Epithelial cell of proximal tubule (primary cell): ENCODE measurements at places on chromosomes 3 and 15.

- no peak for DNase-seq
These were observed 8.0 kb downstream of the LRRK1 start for GRCh38 chr15:100926971-100927756.

DNA sequence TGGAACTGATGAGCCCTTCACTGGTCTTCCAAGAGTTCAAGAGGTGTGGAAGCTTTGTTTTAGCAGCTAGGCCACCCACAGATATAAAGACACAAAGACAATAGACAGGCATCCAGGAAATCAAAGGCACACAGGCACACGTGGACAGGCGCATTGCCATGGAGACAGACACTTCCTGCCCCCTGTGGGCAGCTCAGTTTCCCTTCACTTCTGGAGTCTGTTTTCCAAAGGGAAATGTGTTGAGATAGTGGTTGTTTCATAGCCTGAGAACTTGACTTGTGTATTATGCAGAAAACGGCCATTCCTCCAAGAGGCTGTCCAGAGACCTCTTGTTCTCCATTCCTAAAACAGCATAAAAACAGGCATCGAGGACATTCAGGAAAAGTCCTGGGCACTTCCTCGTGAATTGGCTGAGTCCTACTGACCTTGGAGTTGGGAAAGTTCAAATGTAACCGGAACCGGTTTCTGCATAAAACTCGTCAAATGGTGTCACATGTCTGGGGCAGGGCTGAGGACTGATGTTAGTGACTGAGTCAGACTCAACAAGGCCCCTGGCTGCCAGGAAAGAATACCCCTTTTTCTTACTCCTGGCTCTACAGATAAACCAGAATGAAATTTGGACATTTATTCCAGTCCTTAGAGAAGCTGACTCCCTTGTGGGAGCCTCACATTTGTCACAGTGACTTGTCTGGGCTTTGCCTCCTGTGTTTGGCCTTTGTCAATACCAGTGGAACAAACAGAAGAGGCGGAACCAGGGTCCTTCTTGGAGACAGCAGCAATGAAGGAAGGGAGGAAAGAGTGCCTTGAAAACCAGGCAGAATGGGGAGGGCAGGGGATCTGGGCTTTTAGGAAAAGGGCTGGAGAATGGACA lies 1.3 kb downstream of the ALPK3 start:
- DNase-seq: no peak

DNA sequence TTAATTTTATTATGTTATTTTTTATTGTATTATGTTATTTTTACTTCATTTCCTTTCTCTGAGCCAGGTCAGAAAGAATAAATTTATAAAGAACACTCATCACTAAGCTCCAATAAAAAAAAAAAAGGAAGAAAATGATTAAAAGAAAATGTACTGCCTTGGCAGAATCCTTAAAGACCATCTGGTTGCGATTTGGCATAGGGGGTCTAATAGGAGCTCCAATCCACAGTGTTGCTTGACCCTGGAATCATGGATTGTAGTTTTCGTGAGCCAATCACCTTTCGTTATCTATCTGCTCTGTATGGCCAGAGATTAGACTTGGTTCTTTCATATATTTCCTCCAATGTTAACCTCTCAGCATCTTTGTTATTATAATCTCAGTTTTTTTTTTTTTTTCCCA lies 421.8 kb upstream of the MCTP2 start:
- DNase-seq: no peak

GRCh38 chr3:190038050-190038933 lies 82.4 kb downstream of the P3H2 start:
- peak; percentile 52 for DNase-seq

DNA sequence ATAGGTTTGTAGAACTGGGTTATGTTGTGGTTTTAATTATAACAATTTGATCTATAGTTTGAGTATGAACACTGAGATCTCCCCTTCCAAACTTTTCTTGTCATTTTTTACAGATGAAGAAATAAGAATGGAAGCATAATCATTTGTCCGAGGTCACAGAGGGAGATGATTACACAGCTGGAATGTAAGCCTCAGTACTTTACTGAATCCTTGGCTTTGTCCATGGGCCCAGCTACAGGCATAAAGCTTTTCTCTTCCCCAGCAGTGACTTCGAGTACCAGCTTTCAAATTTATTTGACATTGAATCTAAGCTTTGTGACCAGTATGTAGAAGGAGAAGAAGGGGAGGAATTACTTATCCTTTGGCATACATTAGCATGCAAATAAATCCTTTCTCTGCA lies 80.9 kb upstream of the DCBLD2 start:
- no peak for DNase-seq

GRCh38 chr15:33547876-33548275 lies 237.1 kb downstream of the RYR3 start:
- no peak for DNase-seq

- DNase-seq: no peak
These were observed 716.8 kb downstream of the NSUN3 start for GRCh38 chr3:94779699-94780098.

GRCh38 chr15:100856867-100857266 lies 22.8 kb upstream of the ALDH1A3 start:
- DNase-seq: no peak

DNA sequence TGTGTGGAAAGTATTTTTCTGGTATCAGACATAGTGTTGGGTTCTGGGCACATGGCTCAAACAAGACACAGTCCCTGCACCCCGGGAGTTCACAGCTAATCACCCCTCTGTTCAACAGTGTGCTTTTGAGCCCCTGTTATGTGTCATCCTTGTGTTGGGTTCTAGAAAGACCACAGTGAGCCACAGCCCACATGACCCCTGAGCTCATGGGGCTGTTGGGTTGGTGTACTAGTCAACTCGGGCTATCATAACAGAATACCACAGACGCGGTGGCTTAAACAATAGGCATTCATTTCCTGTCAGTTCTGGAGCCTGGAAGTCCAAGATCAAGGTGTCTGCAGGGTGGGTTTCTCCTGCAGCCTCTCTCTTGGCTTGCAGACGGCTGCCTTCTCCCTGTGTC lies 100.0 kb downstream of the DNAJB8 start:
- DNase-seq: no peak

- no peak for DNase-seq
These were observed 656 bp downstream of the SLMAP start for GRCh38 chr3:57756528-57757401.

GRCh38 chr15:41862515-41863116 lies 24.0 kb downstream of the PLA2G4B start:
- no peak for DNase-seq

DNA sequence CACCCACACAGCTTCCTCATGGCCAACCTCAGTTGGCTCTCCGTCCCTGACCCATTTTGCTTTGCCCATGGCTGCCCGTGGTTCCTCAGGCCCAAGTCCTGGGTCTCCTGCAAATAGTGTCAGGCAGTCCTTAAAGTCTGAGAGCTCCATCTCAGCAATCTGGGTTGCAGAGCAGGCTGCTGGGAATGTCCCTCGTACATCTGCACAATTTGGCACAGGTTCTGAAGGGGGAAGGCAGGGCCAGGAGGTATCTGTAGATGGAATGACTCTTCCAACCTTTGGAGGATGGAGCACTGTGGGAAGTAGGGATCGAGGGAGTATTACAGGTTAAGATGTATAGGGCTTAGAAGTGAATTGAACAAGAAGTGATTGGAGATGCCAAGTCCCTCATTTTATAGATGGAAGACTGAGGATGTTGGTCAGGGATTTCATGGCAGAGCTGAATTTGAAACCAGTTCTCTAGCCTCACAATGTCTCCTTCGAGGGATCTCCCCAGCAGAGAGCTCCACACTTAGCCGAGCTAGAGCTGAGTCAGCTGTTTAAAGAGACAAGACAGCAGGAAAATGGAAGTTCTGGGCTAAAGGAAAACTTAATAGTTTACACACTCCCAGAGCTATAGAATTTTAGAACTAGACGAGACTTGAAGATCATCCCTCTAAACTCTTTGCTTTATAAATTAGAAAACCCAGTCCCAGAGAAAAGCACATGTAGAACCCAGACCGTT lies 9.2 kb downstream of the CKMT1A start:
- no peak for DNase-seq

- no peak for DNase-seq
These were observed 25.3 kb upstream of the COPB2 start for GRCh38 chr3:139414608-139415224.
